ENCODE measurements at places on chromosomes 5 and 9.

DNA sequence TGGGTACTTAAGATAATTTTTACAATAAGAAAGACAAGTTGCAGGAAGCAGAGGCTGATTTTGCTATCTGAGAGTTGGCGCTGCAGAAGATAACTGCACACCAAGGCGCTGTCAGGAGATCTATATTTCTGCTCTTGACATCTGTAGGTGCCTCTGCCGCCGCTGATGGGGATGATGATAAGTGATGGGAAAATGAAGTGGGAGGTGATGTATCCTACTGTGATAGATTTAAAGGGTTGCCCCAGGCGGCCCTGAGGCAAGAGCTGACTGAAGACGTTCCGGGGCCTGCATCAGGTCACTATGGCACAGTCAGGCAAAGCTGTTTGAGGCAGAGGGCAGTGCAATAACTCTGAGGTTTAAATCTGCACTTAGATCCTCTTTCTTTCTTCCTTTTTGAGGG lies 78.1 kb downstream of the SNCAIP start:
- DNase-seq = no peak

- DNase-seq = peak; percentile 71
These were observed 51.2 kb downstream of the MAPKAP1 start for GRCh38 chr9:125655691-125656410.

- DNase-seq = no peak
These were observed 284.8 kb downstream of the ADGRV1 start for GRCh38 chr5:90843443-90843842.

- no peak for DNase-seq
These were observed 15.3 kb downstream of the NRG2 start for GRCh38 chr5:140027807-140028206.

GRCh38 chr5:63262185-63262981 lies 683.8 kb downstream of the LRRC70 start:
- peak; percentile 19 for DNase-seq

DNA sequence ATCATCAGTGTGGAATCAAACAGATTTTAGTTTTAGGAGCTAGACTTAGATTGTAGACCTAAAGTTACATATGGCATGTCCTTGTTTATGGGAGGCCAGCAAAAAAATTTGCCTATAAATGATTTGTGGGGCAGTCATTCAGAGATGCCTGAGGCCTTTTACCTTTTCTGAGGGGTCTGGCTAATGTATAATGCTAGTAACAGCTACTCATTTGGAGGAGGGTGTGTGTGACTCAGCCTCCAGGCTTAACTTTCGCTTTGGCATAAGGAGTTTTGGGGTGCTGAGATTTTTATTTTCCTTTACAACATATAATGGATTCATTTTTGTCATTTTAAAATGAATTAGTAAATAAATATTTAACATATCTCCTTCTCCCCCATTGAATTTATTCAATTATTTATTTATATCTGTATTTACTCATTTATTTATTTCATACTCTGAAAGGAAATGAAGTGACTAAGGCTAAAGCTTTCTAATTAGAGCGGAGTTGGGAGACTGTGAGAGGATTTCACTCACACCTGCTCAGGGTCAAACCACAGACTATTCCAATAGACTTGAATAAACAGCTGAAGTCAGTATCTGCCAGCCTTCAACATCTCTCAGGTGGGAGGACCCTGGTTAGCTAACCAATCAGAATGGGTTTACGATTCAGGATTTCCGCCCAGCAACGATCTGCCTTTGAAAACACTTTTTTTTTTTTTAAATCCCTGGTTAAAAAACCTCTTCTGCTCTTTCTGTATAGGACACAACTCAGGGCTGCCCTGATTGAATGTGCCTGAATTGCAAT lies 487.5 kb upstream of the SGCD start:
- DNase-seq = peak; percentile 76

DNA sequence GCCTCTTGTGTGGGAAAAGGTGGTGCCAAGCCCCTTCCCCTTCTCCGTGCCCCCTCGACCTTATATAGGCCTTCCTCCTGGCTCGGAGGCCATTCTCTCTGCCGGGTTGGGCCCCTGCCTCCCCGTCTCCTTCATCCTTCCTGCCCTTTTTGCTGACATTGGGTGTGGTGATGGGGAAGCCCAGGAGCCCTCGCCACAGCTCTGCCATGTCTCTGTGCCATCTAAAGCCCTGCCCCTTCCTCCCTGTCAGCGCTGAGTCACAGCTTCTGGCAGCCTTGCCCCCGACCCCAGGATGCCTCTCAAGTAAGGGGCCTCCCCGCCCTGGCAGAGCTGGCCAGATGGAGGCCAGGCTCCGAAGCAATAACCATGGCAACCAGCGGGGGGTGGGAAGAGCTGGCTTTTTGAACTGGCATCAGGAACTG lies 30.4 kb downstream of the JADE2 start:
- DNase-seq = peak; percentile 98

GRCh38 chr5:179326122-179326927 lies 18.9 kb downstream of the ADAMTS2 start:
- no peak for DNase-seq

GRCh38 chr5:109703166-109703565 lies 13.4 kb downstream of the MAN2A1 start:
- DNase-seq = no peak

GRCh38 chr9:108270561-108270960 lies 585.2 kb downstream of the ACTL7B start:
- no peak for DNase-seq

DNA sequence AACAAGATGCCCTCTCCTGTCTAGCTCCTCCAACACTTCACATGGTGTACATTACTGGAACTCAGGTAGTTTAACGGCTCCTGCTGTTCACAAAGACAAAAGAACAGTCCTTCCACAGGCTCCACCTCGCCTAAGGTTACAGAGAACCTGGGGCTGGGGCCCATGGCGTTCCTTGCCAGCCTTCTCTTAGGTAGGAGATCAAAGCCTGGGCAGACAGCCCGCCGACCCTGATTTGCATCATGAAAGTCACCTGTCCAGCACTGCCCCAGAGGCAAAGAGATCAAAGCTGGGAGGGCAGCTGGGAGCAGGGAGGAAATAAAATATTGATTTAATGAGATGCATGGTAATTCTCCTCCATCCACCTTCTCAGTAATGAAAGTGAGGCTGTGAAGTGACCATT lies 115.0 kb upstream of the SLIT3 start:
- no peak for DNase-seq

- no peak for DNase-seq
These were observed 352.2 kb downstream of the KIAA0825 start for GRCh38 chr5:94266170-94266569.

Measured in A172 (cell line).